ENCODE measurements at places on chromosomes 2 and 18.

- DNase-seq: peak; percentile 24
These were observed 584 bp downstream of the COA5 start for GRCh38 chr2:98607741-98608115.

DNA sequence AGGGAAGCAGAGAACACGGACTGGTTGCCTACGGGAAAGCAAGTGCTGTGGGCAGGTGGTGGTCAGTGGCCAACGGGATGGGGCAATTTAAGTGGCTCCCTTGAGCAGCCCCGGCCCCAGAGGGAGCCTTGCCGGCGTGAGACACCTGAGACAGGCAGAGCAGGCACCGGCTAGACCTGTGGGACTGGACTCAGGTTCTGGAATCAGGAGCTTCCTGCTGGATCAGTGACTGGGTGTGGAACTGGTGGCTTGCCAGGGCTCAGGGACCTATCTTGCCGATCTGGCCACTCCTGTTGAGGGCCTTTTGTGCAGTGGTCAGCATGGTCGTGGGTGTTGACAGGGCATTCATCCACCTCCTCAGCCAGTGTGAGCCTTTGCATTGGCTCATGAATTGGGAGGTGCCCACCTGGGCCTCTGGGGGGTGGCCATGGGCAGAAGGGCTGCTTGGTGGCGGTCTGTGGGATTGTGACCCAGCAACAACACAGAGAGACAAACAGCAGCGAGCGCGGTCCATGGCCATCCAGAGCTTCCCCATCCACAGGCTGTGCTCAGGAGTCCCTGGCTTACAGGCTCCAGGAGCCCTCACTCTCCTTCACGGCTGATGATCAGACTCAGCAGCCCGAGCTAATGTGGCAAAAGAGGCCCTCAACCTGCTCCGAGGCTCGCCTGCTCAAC, 85.4 kb upstream of the ZNF516 start:
- DNase-seq: no peak

DNA sequence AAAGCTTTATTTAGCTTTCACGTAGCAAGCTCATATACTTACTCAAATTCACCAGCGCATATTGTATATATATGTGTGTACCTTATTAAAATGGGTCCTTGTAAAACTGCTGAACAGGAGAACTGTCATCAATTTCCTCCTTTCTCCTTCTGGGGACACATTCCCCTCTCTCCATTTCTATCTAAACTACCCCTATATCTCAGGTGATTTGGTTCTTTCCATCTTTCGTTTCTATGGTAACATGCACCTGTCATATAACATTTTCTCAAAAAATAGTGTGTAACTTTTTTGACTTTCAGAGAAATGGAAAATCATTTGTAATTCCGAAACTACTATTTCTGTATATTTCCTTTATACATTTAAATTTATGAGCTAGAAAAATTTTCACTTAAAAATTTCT, 83.5 kb upstream of the CD226 start:
- DNase-seq: no peak

DNA sequence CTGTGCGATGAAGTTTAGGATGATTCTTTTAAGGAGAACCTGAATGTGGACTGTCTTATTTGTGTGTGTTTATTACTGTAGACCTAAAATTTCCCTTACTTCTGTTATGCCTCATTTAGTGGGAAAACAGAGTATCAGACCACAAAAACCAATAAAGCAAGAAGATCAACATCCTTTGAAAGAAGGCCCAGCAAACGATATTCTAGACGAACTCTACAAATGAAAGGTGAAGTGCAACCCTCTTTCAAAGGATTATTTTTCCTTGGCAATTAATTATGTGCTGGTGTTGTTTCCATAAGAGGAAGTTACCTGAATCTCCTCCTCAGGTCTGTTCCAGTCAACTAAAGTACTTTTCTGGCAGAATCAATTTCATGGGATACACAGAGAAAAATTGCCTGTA, 78.6 kb downstream of the EPB41L5 start:
- DNase-seq: no peak

DNA sequence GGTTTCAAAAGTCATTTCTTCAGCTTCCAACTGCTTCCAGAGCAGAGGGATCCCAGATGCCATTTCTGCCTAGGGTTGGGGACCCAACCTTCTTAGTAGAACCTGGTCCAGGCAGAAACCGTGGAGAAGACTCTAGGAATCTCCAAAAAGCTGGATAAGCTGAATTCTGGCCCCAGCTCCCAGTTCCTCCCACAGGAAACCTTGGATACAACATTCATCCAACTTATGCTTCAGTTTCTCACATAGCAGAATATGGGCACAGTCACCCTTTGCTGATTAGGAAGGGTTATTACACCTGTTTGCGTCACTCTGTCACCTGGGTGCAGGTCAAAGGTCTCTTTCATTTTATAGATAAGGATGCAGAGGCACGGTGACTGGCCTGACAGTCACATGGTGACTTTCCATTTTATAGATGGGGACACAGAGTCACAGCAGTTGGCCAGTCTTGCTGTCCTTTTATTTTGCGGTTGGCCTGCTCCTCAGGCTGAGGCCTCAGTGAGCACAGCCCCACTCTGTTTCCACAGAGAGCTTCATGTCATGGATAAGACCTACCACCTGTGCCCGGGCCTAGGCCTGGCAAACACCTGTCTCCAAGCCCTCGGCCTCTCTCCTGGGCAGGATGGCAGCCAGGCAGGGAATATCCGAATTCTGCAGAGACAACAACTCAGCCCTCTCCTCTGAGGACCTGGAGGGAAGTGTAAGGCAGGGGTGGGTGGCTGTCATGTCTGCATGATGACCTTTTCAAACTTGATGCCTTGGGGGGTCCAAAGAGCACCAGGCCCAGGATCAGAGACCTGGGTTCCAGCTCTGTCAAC, 148.8 kb downstream of the SMAD7 start:
- no peak for DNase-seq

DNA sequence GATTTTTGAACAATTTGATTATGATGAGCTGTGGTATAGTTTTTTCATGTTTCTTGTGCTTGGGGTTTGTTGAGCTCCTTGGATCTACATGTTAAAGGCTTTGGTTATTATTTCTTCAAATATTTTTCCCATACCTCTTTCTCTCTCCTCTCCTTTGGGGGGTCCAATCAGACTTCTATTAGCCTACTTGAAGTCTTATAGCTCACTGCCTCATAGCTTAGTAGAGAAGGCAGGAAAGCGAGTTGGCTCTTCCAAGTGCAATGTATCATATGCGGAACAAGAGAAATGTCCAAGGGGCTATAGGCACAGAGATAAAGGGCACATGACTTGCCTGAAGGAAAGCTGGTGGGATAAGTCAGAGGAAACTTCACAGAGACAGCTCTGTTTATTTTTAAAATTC, 14.1 kb upstream of the FABP1 start:
- no peak for DNase-seq

GRCh38 chr2:219670386-219670785, 43.0 kb downstream of the SLC4A3 start:
- DNase-seq: no peak

DNA sequence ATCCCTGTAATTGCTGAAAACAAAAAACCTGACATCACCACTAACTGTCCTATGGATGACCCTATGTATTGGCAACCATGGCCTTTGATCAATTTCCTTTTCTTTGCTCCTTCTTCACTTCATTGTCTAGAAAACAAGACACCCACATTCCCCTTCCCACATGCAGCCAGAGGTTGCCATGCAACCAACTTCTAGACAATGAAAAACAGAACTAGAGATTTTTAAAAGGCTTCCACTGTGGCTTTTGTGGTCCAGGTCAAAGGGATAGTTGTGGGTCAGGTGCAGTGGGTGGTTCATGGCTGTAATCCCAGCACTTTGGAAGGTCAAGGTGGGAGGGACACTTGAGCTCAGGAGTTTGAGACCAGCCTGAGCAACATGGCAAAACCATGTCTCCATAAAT, 139.3 kb upstream of the DOK6 start:
- DNase-seq: no peak

- no peak for DNase-seq
These were observed 474.6 kb downstream of the PLCL1 start for GRCh38 chr2:198279026-198279425.

DNA sequence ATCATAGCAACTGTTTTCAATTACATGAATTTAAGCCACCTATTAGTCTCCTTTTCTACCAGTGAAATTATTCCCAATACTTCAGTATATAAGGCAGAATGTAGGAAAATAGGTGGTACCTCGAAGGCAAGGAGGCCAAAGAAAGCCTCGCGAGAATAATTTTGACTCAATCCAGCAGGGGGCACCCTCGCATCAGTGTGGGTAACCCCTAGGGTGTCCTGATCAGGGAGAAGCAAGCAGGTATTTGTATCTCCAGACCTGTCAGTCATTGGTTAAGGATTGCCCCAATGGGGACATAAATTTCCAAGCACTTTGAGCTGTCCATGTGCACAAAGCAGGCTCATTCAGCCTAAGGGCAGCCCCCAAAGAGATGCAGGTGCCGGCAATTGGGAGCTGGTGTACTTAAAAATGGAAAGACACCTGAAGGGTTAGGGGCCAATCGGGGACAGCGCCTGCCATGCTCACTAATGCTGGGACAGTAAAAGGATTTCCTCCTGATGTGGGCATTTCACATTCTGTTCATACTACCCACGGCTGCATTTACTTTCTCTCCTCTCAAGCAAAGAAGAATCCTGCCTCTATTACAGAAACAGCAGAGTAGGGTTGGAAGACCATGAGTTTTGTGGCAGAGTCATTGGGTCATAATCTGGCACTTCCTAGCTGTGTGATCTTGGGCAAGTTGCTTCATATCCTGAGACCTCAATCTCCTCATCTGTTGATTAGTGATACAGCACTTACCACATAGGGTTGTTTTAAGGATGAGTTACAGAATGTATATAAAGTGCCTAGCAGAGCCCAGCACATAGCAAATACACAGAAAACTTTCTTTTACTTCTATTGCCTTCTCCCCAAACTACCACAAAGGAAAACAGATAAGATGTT, 136.1 kb downstream of the ICOS start:
- peak; percentile 37 for DNase-seq

GRCh38 chr18:58247363-58247834, 203.4 kb downstream of the NEDD4L start:
- peak; percentile 30 for DNase-seq

- DNase-seq: no peak
These were observed 7.4 kb upstream of the IGFBP5 start for GRCh38 chr2:216702756-216703155.

DNA sequence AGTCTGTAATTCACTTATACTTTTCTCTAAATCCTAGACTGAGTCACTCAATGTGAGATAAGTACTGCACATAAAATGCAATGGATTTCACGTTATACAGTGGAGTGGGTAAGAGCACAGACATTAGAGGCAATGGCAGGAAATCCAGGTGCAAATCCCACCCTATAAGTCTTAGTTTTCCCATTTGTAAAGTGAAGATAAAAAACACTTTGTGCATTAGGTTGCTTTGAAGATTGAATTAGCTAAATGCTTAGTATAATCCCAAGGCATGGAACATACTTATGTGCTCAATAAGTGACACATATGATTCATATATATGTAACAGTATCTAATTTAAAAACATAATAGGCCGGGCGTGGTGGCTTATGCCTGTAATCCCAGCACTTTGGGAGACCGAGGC, 10.5 kb downstream of the ACTG2 start:
- no peak for DNase-seq

GRCh38 chr18:54173250-54173649, 51.2 kb downstream of the MBD2 start:
- peak; percentile 43 for DNase-seq

GRCh38 chr2:128557069-128557468, 238.4 kb upstream of the HS6ST1 start:
- no peak for DNase-seq

DNA sequence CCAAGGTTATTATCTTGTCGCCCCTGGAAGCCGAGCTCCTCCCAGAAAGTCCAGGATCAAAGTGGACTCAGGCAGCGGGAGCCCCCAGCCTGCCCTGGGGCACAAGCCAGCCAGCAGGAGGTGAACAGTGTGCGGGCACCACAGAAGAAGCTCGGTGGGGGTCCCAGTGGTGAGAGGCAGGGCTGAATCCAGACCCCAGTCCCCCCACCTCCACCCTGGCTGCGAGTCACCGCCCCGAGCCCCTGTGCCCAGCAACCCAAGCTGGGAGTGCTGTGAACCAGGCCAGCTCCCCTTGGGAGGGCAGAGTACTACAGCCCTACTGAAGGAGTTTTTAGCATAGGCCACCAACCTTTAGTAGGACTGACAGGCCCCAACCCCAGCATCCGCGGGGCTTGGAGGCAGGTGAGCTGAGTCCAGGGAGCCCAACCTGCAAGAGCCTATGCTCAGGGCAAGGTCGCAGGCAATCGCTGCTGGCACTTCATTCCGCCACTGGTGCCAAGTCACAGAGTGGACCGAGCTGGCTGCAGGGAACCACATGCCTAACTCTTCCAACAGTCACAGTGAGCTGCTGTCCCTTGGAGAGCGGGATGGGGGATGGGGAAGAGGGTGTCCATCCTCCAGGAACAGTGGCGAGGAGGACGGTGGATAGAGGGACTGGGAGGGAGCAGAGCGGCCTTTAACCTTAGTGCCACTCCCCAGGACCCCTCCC, 3.0 kb downstream of the PIEZO2 start:
- DNase-seq: peak; percentile 85

- DNase-seq: no peak
These were observed 48.0 kb upstream of the FAHD2A start for GRCh38 chr2:95354469-95354901.

GRCh38 chr2:8525582-8526402, 156.1 kb upstream of the ID2 start:
- DNase-seq: peak; percentile 81

- DNase-seq: no peak
These were observed 893.0 kb upstream of the POU3F3 start for GRCh38 chr2:103960951-103961350.

DNA sequence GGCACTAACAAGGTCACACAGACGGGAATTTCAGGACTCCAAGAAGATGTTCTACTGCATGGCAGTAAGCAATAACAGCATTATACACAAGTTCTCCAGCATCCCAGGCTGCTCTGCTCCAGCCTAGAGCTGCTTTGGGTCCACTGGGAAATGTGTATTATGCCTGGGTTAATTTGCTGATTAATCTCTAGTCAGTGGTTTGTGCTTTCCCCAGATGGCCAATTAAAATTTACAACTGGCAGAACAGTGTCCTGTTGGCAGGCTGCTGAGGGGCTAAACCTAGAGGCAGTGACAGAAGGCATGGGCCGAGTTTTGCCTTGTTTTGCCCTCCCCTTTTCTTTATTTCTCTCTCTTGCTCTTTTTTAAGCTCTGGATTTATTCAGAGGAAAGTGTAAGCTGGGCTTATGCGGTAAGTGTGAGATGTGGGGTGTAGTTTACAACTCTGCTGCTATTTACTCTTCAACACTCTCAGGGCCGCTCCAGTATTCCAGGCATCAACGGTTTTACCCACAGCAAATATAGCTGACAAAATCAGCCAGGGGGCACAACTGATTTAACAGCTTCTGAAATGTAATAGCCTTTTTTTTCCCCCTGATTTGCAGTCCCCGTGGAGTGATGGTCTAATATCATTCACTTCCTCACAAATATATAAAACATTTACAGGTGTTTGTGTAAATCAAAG, 348.0 kb downstream of the GPD2 start:
- DNase-seq: no peak

DNA sequence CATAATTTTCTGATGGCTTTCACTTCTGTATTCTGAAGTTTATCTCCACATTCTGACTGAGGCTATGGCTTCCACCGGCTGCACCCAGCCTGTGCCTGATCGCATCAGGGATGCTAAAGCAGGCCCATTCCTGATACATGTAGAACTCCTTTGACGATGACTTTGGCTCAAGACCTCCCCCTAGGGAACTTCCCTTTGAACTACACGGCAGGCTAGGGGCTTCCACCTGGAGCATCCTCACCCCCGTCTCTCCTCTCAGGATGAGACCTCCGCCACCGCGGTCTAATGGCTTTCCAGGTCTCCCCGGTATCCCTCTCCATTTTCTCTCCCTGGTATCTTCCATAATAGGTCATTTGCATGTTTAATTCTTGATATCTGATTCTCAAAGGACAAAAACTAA, 214.9 kb upstream of the CHST9 start:
- DNase-seq: no peak

- no peak for DNase-seq
These were observed 186.5 kb downstream of the SH3BP4 start for GRCh38 chr2:235138339-235138738.

All from pons (tissue), 1 donor.